ENCODE measurements at places on chromosomes 4 and X. TPM values are rescaled to one million over a fixed set of nuclear protein-coding genes. Genes with fewer than 3 reads are reported as not detected.

The TLL1 gene
- total RNA-seq, result 0.38 TPM

The TMPRSS11F gene
- total RNA-seq, result not detected

The UGT2B10 gene
- total RNA-seq, result 0.09 TPM

The EPHA5 gene
- 0.48 TPM for total RNA-seq

The ALB gene
- 0.19 TPM for total RNA-seq

The USP26 gene
- not detected for total RNA-seq

The TENM3 gene
- total RNA-seq, result 1.8 TPM

The STAP1 gene
- total RNA-seq, result not detected

The TEX13C gene
- not detected for total RNA-seq

The STS gene
- 2.1 TPM for total RNA-seq

The PDE6B gene
- not detected for total RNA-seq

The GATA1 gene
- not detected for total RNA-seq

The HSFX2 gene
- 0.29 TPM for total RNA-seq

The C4orf51 gene
- total RNA-seq, result not detected

The GAGE2A gene
- not detected for total RNA-seq

The NDST3 gene
- not detected for total RNA-seq

The CAPN6 gene
- total RNA-seq, result not detected

The XAGE1A gene
- total RNA-seq, result not detected

The VEGFC gene
- 11.9 TPM for total RNA-seq

The KLB gene
- 0.13 TPM for total RNA-seq

The BTK gene
- 0.12 TPM for total RNA-seq

The MAGEA2B gene
- not detected for total RNA-seq

The CLDN22 gene
- not detected for total RNA-seq

The FAM90A26 gene
- total RNA-seq, result not detected

The PDE5A gene
- 0.43 TPM for total RNA-seq

The FMR1NB gene
- not detected for total RNA-seq

The MAP3K15 gene
- 1.9 TPM for total RNA-seq

Measured in A549 treated with GW870086 at 1 μM for 4 hours (cell line).